ENCODE measurements at places on chromosomes 3 and 15.

DNA sequence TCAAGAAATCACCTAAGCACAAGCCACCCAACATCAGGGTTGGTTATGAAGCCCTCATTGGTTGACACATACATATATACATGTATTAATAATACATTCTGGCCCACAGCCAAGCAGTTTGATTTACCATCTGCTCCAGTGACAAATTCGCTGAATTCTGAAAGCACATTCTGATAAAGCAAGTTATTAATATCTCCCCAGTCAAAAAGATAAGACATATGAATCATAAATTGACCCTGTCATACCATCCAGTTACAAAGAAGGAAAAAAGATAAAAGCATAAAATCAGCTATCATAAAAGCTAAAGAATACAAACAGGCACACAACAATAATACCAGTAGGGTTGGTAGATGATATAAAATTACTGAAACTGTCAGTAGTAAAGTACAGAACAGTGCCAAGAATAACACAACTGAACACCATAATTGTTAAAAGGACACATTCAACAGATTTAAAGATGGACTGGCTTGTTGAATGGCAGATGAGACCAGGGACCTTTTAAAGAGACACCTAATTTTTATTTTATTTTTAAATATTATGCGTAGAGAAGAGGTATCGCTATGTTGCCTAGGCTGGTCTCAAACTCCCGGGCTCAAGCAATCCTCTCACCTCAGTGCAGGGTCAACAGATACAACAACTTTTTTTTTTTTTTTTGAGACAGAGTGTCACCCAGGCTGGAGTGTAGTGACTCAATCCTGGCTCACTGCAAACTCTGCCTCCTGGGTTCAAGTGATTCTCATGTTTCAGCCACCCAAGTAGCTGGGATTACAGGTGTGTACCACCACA is 7.7 kb downstream of the SNX4 start:
- no peak for DNase-seq

- no peak for DNase-seq
These were observed 44.9 kb upstream of the B3GALNT1 start for GRCh38 chr3:161150001-161150525.

DNA sequence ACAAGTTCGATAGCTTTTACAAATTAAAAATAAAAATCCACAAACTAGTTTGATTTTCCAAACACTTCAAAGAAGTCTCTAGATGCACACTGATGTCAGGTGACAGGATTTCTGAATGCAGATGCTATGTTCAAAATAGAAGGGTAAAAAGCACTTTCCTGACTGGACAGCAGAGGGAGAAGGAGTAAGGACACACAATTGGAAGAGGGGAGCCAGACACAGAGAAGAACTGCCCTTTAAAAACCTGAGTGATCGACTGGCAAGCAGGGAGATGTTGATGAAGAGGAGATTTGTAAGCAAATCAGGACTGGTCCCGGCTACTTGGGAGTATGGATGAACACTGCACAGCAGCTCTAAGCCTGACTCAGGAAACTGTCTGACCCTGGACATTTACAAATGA is 612.8 kb downstream of the MAGI1 start:
- no peak for DNase-seq

DNA sequence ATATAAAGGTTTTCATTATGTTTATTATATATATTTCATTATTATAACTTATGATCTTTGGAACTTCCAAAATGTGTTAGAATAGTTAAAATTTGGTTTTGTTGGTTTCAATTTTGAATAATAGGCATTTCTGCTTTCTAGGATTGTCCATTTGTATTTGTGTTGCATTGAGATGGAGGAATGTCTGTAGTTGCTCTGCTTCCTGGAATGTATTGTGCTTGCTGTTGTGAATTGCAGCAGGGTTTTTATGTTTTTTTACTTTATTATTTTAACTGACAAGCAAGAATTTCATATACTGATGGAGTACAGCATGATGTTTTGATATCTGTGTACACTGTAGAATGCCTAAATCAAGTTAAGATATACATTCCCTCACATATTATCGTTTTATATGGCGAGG is 247.4 kb downstream of the XXYLT1 start:
- DNase-seq, result no peak

GRCh38 chr3:178658694-178659325 is 122.6 kb downstream of the KCNMB2 start:
- DNase-seq, result no peak

Measured in naive thymus-derived CD8-positive, alpha-beta T cell (primary cell).